Activated CD4-positive, alpha-beta T cell treated with anti-CD3 and anti-CD28 coated beads, Interleukin-2, amount 50 U/mL, for 48 hours (primary cell): ENCODE measurements at places on chromosomes 3 and 15.

GRCh38 chr3:123336001-123336400 lies 112.9 kb downstream of the ADCY5 start:
- DNase-seq = no peak

DNA sequence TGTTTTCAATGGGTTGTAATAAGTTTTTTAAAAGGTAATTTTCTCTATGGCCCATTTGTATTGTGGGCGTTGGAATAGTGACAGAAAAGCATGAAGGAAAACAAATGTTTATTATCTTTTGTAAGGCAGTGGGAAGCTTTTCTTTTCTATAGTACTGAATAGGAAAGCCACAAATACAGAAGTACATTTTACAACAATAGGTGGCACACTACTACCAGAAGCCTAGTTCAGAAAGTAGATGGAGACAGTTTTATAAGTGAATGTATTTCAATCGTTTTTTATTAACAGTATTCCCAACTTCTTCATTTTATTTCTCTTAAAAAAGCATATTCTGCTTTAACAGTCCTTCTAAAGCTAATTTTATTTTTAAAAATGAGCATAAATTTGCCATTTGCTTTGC lies 296.7 kb downstream of the PTPRG start:
- DNase-seq = no peak

DNA sequence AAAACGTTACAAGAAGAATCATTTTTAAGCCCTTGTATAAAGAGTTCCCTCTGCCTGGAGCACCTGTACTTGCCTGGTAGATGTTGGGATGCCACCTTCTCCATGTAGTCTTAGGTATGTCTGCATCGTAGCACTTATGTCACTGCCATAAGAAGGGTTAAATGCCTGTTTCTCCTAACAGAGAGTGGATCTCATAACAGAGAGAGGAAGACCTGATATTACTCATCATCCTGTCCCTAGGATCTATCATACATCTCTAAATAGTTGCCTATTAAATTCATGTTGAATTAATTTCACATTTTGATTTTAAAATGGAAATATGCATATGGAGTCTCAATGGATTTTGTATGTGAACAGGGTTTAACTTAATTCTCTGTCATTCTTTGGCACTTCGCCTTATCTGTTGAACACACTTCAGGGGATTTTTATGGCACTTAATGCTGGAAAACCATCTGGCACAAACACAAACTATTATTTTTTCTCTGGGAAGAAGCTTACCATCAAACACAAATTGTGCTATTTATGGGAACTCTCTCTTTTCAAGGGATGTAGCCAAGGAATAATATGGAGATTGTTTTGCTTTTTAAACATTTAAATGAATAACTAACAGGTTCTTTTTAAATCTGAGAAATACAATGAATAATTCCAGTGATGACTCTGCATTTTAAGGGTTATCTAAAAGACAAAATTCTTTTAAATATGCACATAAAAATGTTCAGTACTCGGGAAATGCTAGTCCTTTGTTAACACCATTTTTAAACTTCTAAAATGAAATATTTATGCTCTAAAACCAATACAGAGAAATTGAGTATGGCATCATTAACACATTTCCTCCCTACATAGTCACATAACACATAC lies 230.7 kb downstream of the ZNF385D start:
- DNase-seq = no peak

- peak; percentile 52 for DNase-seq
Measured at GRCh38 chr3:155805204-155805801, 775 bp downstream of the C3orf33 start.

- no peak for DNase-seq
Measured at GRCh38 chr3:186540835-186541226, 3.3 kb downstream of the CRYGS start.

- no peak for DNase-seq
Measured at GRCh38 chr3:21534462-21534861, 216.5 kb downstream of the ZNF385D start.

DNA sequence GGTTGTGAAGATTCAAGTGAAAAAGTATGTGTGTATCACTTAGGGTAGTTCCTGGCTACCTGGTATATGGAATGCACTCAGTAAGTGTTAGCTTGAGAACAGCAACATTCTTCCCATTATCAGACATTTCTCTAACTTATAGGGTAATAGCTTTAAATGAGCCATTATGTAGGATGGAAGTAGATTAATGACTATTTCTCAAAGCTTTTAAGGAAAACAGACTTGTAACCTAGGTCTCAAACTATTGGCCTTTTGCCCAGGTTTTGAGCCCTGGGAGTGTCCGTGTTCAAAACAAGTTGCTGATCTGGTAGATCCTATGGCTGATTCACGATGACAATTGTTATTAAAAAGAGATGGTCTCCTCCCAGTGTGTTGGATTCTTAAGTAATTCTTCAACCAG lies 129.1 kb upstream of the UMPS start:
- no peak for DNase-seq

- DNase-seq = no peak
Measured at GRCh38 chr3:45212095-45212468, 14.0 kb downstream of the TMEM158 start.

GRCh38 chr15:55796321-55796965 lies 53.5 kb upstream of the PRTG start:
- no peak for DNase-seq

DNA sequence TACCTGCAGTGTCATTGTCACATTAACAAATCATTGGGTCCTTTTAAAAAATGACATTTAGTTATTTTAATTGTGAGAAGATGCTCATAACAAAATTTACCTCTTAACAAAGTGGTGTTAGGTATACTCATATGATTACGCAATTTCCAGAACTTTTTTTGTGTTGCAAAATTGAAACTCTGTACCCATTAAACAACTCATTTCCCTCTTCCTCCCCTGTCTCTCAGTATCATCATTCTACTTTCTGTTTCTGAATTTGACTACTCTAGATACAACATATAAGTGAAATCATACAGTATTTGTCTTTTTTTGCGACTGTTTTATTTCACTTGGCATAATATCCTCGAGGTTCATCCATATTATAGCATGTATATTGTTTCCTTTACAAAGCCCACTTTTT lies 58.7 kb upstream of the CHST2 start:
- DNase-seq = no peak

DNA sequence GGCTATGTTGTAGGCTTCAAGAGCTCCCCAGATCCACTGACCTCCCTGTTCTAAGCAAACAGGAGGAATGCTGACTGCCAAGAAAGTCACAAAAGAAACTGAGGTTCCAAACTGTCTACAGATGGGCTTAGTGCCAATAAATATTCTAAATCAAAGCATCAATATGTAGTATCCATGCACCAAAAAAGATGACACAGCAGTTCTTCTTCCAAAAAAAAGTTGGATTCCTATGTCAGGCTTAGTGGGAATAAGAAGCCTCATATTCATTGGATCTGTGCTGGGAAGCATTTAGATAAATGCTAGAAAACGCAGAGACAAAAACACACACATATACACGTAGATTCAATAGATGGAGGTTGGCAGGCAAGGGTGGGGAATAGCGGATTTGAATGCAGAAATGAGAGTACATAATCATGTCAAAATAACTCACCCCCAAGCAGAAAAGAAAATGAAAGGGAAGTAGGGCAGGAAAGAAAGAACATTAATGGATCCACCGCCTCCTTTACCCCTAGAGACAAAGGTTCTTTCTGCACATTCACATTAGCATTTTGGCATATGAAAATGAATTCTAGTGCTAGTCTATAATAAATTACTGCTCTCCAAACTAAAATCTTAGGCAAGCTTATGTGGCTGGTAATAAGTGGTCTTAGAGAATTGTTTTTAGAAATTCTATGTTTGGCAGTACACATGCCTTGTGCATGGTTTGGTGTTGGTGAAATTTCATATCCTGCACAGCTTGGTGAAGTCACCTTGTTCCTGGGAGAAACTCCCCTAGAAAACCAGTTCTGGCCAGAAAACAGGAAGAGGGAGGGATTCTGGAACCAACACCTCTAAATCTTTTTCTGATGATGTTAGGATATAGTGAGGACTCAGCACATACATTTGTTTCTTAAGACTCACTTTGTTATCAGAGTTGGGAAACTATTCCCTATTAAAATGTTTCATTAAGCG lies 283.4 kb downstream of the LSAMP start:
- no peak for DNase-seq

- no peak for DNase-seq
Measured at GRCh38 chr3:186340204-186340603, 21.8 kb downstream of the DGKG start.
